A549 treated with RU486 at 1 μM for 4 hours (cell line): ENCODE measurements at places on chromosomes 12 and 14. TPM values are rescaled to one million over a fixed set of nuclear protein-coding genes. Genes with fewer than 3 reads are reported as not detected.

The BICDL1 gene
- total RNA-seq, result 2.3 to 4.5 TPM (median 4.1 TPM) in 5 replicates

The SLC10A1 gene
- total RNA-seq, result not detected in 5 replicates

The KRT4 gene
- 2.6 to 4.3 TPM (median 3.1 TPM) in 5 replicates for total RNA-seq

The MYL2 gene
- 0.25 to 0.27 TPM in 2 of 5 replicates, not detected in the others for total RNA-seq

The KRT80 gene
- total RNA-seq, result 46.7 to 71.8 TPM (median 60.6 TPM) in 5 replicates

The TAS2R13 gene
- not detected in 5 replicates for total RNA-seq

The MDGA2 gene
- 0.12 TPM in 1 of 5 replicates, not detected in the others for total RNA-seq

The FGF23 gene
- total RNA-seq, result not detected in 5 replicates

The PROX2 gene
- not detected in 5 replicates for total RNA-seq

The SLC11A2 gene
- 17.0 to 24.0 TPM (median 22.8 TPM) in 5 replicates for total RNA-seq

The EMP1 gene
- 88.1 to 104 TPM (median 93.2 TPM) in 5 replicates for total RNA-seq

The POTEM gene
- not detected in 5 replicates for total RNA-seq

The HOXC5 gene
- 0.43 to 1.1 TPM (median 0.80 TPM) in 5 replicates for total RNA-seq

The CLEC1B gene
- total RNA-seq, result not detected in 5 replicates

The GPR84 gene
- not detected in 5 replicates for total RNA-seq
